BE2C (cell line): ENCODE measurements at places on chromosomes 2 and 18.

- DNase-seq, result peak; percentile 62
Measured at GRCh38 chr2:64019083-64019974, at the start of gene VPS54. Gene VPS54 (minus strand): TSS chr2:64019428. CDS start chr2:63983999, 35,429 bp downstream.

- no peak for DNase-seq
Measured at GRCh38 chr18:68445668-68446426, 269.1 kb downstream of the TMX3 start.

- no peak for DNase-seq
Measured at GRCh38 chr2:24899361-24899910, 20.6 kb downstream of the ADCY3 start.

DNA sequence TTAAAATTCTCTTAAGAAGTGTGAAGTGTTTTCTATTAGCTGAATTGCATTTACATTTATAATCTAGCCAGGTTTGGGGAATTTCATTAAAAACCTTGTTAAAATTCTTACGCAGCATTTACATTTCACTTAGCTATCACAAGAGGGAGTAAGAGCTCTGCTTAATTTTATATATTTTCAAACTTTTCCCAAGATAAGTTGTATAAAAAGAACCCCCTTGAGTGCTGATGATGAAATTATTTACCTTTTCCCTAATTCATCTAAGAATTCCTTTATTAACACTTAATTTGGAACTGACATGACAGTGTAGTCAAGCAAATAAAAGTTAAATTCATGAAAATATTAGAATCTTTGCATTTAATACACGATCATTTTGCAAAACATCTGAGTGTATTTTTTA lies 54.2 kb upstream of the ZSWIM2 start:
- DNase-seq, result no peak

DNA sequence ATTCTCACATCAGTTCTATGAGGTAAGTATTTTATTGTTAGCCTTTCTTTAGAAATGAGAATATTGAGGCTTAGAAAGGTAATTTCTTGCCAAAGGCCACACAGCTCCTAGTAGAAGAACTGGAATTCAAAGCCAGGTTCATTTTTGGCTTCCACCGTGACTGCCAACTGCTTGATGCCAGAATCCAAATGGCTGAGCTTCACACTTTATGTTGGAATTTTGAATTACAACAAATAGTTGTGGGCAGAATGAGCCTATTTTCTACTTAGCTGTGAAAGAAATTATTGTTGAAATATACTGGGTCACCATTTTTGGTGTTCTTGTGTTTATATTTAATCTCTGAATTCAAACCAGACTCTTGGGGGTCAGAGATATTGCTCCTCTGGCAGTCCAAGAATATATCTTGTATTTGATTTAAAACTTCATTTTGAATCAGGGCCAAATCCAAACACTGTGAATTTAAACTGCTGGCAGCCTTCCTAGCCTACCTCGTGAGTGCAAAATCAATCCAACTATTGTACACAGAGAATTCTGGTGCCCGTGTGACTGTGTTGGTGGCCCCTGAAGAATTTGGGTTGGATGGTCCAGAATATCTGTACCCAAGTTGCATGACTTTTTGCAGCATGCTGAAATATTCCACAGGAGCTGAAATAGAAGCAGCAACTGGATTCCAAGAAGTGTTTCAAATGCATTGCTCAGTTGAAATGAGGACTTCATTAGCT lies 35.6 kb upstream of the LPIN1 start:
- DNase-seq, result no peak

- no peak for DNase-seq
Measured at GRCh38 chr2:54969940-54970338, 80.3 kb downstream of the RTN4 start.

- DNase-seq, result no peak
Measured at GRCh38 chr18:48098007-48098406, 167.5 kb upstream of the SMAD2 start.

- no peak for DNase-seq
Measured at GRCh38 chr18:5961828-5962150, 66.5 kb upstream of the TMEM200C start.

DNA sequence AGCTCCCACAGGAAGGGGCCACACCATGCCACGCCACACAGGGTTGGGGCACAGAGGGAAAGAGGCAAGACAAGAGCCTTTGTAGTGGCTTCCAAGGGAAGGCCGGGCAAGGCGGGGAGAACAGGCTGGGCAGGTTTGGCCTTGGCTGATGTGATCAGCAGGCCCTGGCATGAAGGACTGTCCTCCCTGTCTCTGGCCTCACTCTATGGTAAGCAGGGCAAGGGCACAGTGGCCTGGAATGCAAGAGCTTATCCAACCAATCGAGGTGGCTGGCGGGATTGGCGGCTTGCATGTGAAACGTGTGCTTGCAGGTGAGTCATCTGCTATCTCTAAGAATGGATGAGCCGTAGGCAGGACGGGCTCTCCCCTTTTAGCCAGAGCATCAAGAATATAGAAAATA lies 6.4 kb upstream of the ATP9B start:
- DNase-seq, result no peak

GRCh38 chr2:85560812-85561279 lies 447 bp downstream of the GGCX start:
- DNase-seq, result no peak

- DNase-seq, result no peak
Measured at GRCh38 chr2:205051417-205051816, 506.1 kb downstream of the PARD3B start.

DNA sequence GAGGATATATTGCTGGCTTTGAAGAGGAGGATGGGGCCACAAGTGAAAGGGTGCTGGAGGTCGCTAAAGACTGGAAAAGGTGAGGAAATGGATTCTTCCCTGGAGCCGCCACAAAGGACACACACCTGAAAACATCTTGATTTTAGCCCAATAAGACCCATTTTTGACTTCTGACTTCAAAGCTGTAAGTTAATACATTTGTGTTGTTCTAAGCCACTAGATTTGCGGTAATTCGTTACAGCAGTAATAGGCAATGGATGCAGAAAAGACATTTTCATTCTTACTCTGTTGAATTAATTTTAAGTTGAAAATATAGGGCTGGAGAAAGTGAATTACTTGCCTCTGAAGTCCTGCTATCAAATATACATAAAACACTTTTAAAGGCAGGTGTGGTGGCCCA lies 117.7 kb upstream of the RAB12 start:
- no peak for DNase-seq

- no peak for DNase-seq
Measured at GRCh38 chr2:181252262-181253148, 204.7 kb upstream of the ITGA4 start.
